IMR-90 (cell line): ENCODE measurements at places on chromosomes 2 and 18.

- DNase-seq, result peak; percentile 68
Observed at GRCh38 chr18:58364876-58365528, 263.9 kb downstream of the ALPK2 start.

GRCh38 chr2:40348038-40348437, 103.9 kb downstream of the SLC8A1 start:
- no peak for DNase-seq

- peak; percentile 77 for DNase-seq
Observed at GRCh38 chr2:19299032-19299431, 59.4 kb downstream of the OSR1 start.

GRCh38 chr18:12060182-12060870, 33.3 kb upstream of the ANKRD62 start:
- DNase-seq, result no peak

GRCh38 chr2:10285556-10286198, 17.0 kb upstream of the HPCAL1 start:
- peak; percentile 34 for DNase-seq

- DNase-seq, result no peak
Observed at GRCh38 chr2:53569957-53570727, 197.5 kb upstream of the CHAC2 start.

DNA sequence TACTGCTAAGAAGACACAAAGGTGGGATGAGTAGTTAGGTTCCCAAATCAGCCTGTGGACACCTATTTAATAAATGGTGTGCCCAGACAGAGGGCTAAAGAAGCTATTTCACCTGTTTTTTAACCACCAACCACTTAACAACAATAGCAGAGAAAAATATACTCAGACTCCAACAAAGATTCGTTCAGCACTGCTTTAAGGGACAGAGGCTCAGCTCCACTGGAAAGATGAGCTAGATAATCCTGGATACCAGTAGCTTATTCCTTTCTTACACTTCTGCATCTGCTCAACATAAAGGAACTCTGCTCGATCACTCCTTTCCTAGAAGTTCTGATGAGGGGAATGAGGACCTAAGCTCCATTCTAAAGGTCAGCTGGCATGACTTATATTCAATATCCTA, 44.5 kb downstream of the PTCD3 start:
- DNase-seq, result no peak

DNA sequence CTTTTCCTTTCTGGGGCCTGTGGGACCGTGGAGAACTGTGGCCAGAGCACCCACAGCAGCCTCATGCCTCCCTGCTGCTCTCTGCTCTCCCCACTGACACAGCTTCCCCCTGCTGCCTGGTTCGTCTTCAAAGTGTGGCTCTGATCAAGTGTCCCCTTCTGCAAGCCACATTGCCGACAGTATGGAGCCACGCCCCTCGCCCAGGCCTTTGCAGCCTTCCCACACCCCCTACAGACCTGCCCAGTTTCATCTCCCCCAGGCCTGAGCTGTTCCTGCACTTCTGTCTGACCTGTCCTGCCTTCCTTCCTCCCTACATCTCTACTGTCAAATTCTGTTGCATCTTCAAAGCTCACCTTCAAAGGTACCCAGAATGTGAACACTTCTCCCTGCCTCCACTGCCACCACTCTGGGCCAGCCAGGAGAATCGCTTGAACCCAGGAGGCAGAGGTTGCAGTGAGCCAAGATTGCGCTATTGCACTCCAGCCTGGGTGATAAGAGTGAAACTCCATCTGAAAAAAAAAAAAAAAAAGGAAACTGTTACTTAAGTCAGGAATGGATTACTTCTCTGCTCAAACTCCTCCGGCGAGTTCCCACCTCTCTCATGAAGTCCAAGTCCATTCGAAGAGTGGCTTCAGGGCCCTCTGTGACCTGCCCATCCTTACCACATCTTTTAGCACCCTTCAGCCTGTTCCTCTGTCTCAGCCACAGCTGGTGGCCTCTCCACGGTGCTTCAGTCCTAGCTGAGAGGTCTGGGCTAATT, 29.0 kb upstream of the CATIP start:
- no peak for DNase-seq

DNA sequence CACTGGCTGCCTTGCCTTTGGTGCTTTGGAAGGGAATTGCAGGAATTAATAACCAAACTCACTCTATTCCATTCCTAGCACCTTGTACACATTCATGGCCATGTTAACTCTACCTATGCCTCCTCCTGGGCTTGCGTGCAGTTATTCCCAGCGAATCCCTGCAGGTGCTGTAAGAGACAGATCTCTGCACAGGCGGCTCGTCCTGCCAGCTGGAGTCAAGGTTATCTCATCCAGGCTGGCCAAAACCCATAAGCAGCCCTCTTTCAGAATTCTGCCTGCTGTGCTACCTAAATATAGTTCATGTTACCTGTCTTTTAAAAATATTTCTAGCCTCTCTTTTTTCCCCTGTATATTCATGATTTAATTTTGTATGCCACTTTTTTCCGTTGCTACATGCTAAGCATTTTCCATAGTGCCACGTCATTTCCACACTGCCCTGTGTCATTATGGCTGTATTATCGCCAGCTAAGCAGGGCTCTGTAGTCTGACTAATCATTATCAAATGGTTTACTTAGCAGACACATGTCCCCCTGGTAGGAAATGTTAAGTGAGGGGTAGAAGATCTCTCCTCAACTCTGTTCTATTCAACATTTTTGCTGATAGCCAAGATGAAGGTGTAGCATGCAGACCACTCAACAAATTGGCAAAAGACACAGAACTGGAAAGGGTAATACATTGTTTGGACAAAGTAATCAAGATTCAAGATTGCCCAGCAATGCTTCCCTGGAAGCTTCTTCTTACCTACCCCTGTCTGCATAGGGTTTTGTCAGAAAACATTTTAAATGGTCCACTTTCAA, 79.7 kb upstream of the TAF1B start:
- DNase-seq, result peak; percentile 42

DNA sequence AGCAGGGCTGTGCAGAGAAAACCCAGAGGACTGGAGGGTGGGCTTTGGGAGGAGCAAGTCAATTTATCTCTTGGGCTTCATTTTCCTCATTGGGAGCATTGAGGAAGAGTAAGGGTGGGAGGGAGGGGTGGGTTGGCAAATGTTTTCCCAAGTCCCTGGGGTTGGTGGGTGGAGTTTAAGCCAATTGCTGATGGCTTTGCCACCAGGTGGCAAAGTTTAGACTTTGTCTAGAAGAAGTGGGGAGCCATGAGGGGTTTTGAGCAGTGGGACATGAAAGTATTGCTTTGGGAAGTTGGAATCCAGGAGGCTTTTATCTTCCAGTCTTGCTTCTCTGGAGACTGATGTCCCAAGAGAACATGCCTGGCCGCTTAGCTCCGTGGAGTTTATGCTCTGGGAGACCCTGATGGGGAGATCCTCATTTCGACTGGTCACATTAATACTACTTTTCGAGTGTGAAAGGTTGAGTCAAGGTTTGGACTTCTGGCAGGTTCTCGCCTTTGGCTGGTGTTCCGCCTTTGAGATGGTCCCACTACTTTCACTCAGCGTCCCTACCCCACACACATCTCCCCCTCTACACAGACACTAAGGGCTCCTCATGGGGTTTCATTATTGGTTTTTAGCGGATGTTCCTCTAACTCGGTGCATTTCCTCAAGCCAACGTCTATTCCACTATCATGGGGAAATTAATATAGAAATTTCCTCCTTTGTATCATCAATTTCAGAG, 126.7 kb downstream of the PRKCE start:
- no peak for DNase-seq

- DNase-seq, result no peak
Observed at GRCh38 chr2:60109744-60110143, 443.7 kb downstream of the BCL11A start.

DNA sequence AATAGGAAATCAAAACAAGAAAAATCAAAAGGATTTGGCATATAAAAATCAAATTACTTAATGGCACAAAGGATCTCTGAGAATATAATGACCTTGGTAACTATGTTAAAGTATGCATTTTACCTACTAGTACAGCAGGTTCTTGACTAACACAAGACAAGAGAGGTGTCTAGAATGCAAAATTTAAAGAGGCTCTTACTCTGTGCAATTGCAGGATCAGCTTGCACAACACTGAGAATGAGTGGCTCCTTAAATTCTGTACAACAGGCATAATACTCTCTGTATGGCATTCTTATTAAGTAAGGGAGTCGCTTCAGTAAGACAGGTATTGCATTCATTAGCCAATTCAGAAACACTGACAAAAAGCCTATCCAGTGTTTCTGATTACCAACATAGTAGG, 72.6 kb downstream of the UGP2 start:
- no peak for DNase-seq

- no peak for DNase-seq
Observed at GRCh38 chr2:149456285-149456684, 125.9 kb downstream of the LYPD6 start.

DNA sequence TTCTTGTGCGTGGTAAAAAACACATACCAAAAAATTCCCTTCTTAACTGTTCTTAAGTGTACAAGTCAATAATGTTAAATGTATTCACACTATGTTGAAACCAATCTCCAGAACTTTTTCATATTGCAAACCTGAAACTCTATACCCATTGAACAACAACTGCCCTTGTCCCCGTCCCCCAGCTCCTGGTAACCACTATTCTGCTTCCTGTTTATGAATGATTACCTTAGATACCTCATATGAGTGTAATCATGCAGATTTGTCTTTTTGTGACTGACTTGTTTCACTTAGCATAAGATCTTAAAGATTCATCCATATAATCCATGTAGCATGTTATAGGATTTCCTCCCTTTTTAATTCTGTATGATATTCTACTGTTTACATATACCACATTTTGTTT, 59.9 kb downstream of the NAT8 start:
- no peak for DNase-seq

GRCh38 chr2:188984680-188985079, 10.5 kb downstream of the COL3A1 start:
- DNase-seq, result peak; percentile 93
